ENCODE measurements at places on chromosomes 6 and 20. TPM values are rescaled to one million over a fixed set of nuclear protein-coding genes. Genes with fewer than 3 reads are reported as not detected.

The SYNDIG1 gene
- total RNA-seq = 16.7 TPM

The BPIFB2 gene
- total RNA-seq = not detected

The DEFB115 gene
- total RNA-seq = not detected

The IP6K3 gene
- not detected for total RNA-seq

The NNAT gene
- total RNA-seq = 345 TPM

The SLC17A3 gene
- total RNA-seq = not detected

The IL17A gene
- total RNA-seq = not detected

Measured in temporal lobe (tissue), 4 donors.